ENCODE measurements at places on chromosomes 11 and 22.

- DNase-seq = no peak
Measured at GRCh38 chr11:47057365-47057764, 119.3 kb downstream of the ARFGAP2 start.

- no peak for DNase-seq
Measured at GRCh38 chr11:68403831-68404230, 56.7 kb upstream of the PPP6R3 start.

GRCh38 chr11:29623144-29623722 lies 393.6 kb downstream of the KCNA4 start:
- DNase-seq = no peak

GRCh38 chr11:118184784-118185579 lies 8.5 kb upstream of the SCN2B start:
- no peak for DNase-seq

DNA sequence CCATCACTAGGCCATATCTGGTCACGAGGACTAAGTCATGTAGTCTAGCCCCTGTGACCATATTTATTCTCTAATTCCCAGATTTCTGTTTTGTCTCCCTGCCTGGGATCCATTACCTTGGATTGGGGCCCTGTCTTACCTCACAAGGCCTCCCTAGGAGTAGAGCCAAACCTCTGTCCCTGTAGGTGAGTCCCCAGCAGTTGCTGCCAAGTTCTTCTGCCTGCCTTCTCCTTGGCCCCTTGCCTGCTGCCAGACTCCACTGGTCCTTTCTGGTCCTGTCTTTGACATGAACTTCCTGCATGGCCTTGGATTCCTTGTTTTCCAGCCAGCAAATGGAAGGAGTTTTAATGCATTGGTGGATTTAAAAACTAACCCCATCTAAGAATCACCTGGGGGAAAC lies 35.6 kb upstream of the CADM1 start:
- DNase-seq = no peak

Measured in fibroblast of skin of back (primary cell).